Gastrocnemius medialis (tissue), 4 donors: ENCODE measurements at places on chromosomes 4 and X. TPM values are rescaled to one million over a fixed set of nuclear protein-coding genes. Genes with fewer than 3 reads are reported as not detected.

Gene AADAT
- 1.4 TPM for total RNA-seq

DNA sequence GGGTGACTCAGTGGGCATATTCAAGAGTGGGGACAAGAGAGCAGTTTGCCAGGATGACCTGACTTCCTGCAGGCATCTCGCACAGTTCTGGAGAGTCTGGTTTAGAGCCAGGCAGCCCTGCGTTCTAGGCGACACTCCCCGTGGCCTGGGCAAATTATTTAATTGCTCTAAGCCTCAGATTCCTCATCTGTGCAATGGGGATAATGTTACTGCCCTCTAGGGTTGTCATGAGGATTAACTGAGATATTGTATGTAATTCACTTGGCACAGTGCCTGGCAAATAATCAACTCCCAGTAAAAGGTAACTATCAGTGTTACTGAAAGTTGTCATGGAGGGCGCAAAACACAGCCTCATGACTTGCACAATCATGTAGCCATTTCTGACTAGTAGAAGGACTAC is 48.8 kb upstream of the PITX2 start:
- no peaks in the 10 kb centered on the region for H3K36me3 ChIP-seq
- no peak overlapping the region for H3K4me3 ChIP-seq
- peaks cover 30% of the 10 kb centered on the region for H3K4me1 ChIP-seq
- DNase-seq, result no peak
- H3K27ac ChIP-seq, result no peak overlapping the region

DNA sequence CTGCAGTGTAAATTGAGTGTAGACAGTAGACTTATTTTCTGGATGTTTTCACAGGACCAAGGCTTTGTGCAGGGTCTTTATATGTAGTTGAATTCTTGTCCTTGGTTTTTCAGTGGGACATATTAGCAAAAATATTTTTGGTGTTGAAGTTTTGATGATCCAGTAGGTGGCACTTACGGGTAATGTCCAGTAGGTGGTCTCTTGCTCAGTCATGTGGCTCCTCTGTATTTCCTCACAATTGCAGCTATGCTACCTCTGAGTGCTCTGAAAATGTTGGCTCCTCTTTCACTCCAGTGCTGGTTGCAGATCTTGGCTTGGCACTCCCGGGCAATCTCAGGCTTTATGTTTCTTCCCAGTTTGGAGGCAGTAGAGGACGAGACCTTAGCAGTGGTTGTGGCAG is 419.8 kb upstream of the AMOT start:
- no peaks in the 10 kb centered on the region for H3K4me1 ChIP-seq
- no peak overlapping the region for H3K4me3 ChIP-seq
- H3K36me3 ChIP-seq, result no peaks in the 10 kb centered on the region
- H3K27me3 ChIP-seq, result no peaks in the 10 kb centered on the region
- no peak overlapping the region for H3K27ac ChIP-seq

Gene RNF150
- 3.0 TPM for total RNA-seq

DNA sequence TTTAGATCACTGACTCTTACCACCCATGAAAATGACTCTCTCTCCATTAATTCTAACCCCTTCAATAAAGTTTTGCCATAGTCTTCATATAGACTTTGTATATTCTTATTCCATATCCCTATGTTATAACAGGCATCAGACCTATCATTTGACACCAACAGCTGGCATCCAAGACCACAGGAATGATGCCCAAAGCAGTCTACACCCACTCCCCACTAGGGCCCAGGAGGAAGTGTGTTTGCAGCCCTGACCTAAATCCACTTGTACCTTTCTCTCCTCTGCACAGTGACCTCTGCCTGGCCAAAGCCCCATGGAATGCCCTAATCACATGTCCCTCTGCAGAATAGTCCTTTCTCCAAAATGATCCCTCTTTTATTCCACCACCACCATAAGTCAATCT is 219.2 kb downstream of the CBR4 start:
- no peaks in the 10 kb centered on the region for H3K36me3 ChIP-seq
- H3K4me1 ChIP-seq, result peaks cover 16% of the 10 kb centered on the region
- H3K4me3 ChIP-seq, result no peak overlapping the region
- no peak for DNase-seq
- H3K27me3 ChIP-seq, result no peaks in the 10 kb centered on the region

DNA sequence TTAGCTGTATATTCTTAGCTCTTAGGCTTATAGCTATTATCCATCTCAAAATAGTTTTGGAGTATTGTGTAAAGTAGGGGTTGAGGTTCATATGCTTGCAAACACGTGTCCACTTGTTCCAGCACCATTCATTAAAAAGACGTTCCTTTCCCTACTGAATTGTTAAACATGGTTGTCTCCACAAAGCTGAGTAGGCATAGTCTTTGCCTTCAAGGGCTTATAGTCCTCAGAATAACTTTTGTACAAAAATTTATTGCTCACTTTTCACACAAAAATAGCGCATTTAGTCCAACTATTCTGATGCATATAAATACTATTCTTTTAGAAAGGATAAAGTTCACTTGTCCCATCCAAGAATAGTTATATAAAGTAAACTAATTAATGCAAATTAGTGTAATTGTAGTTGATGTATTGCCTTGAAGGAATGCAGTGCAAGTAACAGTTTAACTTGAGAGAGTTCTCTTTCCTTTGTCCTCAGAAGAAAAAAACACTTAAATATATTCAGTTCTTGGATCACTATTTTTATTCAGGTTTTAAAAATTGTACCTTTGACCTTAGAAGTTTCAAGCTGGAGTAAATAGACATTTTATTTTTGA is 14.1 kb downstream of the LRIT3 start:
- H3K4me3 ChIP-seq, result no peak overlapping the region
- H3K4me1 ChIP-seq, result no peaks in the 10 kb centered on the region
- H3K27me3 ChIP-seq, result no peaks in the 10 kb centered on the region
- H3K27ac ChIP-seq, result no peak overlapping the region
- DNase-seq, result no peak
- H3K36me3 ChIP-seq, result no peaks in the 10 kb centered on the region

Gene DGKK
- total RNA-seq, result not detected

Gene CLCN5
- total RNA-seq, result 6.6 TPM
